Fibroblast of skin of back (primary cell): ENCODE measurements at places on chromosomes 6 and 20.

DNA sequence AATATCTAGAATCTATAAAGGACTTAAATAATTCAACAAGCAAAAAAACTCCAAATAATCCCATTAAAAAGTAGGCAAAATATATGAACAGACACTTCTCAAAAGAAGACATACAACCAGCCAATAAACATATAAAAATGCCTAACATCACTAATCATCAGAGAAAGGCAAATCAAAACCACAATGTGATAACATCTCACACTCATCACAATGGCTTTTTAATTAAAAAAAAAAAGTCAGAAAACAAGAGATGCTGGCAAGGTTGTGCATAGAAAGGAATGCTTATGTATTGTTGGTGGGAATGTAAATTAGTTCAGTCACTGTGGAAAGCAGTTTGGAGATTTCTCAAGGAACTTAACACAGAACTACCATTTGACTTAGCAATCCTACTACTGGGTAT is 979.6 kb upstream of the MAP3K7 start:
- peak; percentile 54 for DNase-seq

GRCh38 chr20:50710492-50711063 is 19.2 kb upstream of the RIPOR3 start:
- peak; percentile 37 for DNase-seq

DNA sequence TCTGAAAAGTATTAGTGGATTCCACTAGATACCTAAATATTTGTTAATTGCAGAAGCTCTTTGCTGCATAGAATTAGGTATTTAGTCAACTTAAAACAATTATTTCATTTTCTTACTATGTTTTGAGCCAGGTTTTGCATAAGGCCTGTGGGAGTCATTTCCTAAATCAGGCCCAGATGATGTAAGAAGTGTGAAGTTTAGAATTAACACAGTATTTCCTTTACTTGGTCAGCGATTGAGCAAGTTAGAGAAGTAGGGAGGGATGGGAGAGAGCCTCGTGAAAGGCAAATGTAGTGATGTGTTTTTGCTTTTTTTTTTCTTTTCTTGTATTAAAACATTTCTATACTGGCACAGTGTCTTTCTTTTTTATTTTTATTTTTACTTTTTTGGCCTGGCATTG is 711.1 kb downstream of the HDGFL1 start:
- DNase-seq, result no peak

GRCh38 chr6:257031-257725 is 35.1 kb upstream of the DUSP22 start:
- peak; percentile 43 for DNase-seq

DNA sequence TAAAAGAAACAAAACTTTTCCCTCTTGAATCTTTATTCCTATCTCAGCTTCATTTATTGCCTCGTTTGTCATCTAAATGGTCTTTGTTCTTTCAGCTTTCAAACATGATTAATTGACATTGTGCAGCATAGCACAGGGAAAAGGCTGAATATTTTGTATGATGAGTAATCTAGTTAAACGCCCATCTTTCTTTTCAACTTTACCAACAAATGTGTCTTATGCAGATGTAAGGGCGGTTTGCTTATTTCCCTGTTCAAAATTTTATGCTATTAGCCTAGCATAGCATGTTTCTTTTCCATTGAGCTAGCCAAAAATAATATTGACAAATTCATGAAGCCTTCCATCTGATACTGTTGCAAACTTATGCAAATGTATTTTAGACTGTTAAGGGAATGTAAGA is 176.4 kb upstream of the AKAP12 start:
- DNase-seq, result peak; percentile 81

- peak; percentile 43 for DNase-seq
Measured at GRCh38 chr6:154891901-154892300, 103.2 kb upstream of the TIAM2 start.

DNA sequence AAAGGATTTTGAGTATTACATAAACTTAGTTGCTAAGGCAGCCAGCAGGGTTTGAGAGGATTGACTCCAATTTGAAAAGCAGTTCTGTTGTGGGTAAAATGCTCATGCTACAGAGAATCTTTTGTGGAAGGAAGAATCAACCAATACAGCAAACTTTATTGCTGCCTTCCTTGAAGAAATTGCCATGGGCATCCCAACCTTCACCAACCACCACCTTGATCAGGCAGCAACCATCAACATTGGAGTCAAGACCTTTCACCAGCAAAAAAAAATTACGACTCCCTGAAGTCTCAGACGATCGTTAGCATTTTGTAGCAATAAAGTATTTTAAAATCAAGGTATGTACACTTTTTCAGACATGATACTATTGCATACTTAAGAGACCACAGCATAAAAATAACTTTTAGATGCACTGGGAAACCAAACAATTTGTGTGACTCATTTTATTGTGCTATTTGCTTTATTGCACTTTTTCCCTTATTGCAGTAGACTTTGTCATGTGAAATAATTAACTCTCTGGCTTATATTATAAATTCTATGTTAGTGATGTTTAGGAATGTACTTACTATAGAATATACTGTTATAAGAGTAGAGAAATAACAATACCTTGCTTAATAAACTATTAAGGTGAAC is 390.8 kb downstream of the CDKAL1 start:
- DNase-seq, result no peak
